ENCODE measurements at places on chromosomes 12 and 14.

- DNase-seq: no peak
Measured at GRCh38 chr14:42884100-42884499, 1277.4 kb downstream of the LRFN5 start.

- DNase-seq: peak; percentile 18
Measured at GRCh38 chr12:62191491-62192179, 68.6 kb upstream of the USP15 start.

DNA sequence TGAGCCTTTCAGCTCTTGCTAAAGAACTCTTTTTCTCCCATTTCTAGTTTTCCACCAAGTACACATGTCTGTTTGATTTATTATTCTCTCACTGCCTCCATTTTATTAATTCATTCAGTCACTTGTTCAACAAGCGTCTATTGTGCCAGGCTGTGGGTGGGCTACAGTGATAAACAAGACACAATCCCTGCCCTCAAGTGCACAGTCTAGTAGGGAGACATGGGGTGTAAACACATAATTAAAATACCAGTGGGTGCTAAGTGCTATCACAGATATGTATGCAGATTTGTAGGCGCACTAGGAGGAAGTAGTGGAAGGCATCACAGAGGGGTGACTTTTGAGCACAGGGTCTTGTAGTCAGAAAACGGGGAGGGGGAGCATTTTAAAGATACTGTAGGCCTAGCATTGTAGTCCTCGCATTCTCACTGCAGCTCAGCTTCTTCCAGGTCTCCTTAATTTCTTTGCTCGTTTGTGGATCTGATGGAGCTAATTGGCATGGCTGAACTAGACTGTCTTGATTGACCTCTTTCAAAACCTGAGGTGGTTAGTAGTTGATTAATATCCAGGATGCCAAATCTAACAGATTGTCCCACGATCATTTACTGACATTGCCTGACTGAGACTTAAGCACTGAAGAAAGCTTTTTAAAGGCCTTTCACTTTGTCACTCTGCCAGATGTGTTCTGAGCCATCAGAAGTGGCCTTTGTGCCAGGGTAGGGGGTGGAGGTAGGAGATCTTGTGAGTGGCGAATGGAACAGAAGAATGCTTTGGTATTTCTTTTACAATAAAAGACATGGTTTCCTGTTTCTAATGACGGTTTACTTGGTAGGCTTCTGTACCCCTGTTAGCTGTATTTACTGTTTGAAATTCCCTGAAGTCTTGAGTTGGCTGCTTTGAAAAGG is 116.9 kb downstream of the DIP2B start:
- no peak for DNase-seq

- DNase-seq: no peak
Measured at GRCh38 chr12:44053549-44054127, 217.8 kb downstream of the TMEM117 start.

GRCh38 chr12:102513272-102513671 is 32.9 kb upstream of the IGF1 start:
- DNase-seq: no peak

DNA sequence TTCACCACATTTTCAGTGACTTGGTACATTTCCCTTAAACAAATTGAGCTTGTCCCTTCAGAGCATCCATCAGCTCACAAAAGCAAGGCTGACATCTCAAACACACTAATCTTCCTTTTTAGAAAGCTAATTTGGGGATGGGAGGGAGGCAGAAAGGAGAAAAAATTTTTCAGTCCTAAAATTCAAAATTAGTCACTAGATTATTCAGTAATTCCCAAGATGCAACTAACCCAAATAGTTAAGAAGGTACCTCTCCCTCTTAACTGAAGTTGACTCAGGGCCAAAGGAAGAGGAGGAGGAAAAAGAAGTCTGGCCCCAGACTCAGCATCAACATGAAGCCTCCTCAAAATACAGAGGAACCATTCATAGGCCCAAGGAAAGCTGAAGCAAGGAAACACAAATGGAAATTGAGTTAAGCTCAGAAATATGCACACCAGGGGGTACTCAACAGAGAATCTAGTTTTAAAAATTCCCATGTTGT is 21.7 kb downstream of the CBX5 start:
- no peak for DNase-seq

DNA sequence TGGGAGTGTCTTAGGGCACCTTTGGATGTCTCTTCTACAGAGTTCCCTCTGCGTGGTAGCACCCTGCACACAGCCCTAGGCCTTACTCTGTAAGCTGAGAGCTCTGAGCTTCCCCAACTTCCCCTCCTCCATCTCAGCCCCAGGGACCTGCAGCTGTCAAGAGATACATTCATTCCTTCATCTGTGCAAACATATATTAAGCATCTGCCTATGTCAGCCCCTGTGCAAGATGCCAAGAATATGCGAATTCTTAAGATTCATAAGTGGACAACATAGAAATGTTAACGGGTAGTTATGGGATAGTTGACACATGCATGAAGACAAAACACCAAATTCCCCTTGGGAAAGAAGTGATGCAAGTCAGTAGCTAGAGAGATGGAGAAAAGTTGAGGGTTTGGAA is 190.8 kb downstream of the SLC41A2 start:
- DNase-seq: no peak

GRCh38 chr12:78004249-78005093 is 173.8 kb downstream of the NAV3 start:
- DNase-seq: no peak

- no peak for DNase-seq
Measured at GRCh38 chr12:32303174-32303549, 96.2 kb upstream of the FGD4 start.

GRCh38 chr12:32891526-32891925 is 5.1 kb downstream of the PKP2 start:
- no peak for DNase-seq

- DNase-seq: no peak
Measured at GRCh38 chr12:121515615-121516014, 65.2 kb downstream of the KDM2B start.

GRCh38 chr12:32906399-32907165 is 10.0 kb upstream of the PKP2 start:
- no peak for DNase-seq

DNA sequence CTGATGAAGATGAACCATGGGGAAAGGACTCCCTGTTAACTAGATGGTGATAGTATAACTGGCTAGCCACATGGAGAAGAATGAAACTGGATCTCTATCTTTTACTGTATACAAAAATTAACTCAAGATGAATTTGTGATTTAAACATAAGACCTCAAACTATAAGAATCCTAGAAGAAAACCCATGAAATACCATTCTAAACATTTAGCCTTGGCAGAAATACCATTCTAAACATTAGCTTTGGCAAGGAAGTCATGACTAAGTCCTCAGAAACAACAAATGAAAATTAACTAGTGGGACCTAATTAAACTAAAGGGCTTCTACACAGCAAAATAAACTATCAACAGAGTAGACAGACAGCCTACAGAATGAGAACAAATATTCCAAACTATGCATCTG is 28.4 kb upstream of the NOVA1 start:
- DNase-seq: no peak

DNA sequence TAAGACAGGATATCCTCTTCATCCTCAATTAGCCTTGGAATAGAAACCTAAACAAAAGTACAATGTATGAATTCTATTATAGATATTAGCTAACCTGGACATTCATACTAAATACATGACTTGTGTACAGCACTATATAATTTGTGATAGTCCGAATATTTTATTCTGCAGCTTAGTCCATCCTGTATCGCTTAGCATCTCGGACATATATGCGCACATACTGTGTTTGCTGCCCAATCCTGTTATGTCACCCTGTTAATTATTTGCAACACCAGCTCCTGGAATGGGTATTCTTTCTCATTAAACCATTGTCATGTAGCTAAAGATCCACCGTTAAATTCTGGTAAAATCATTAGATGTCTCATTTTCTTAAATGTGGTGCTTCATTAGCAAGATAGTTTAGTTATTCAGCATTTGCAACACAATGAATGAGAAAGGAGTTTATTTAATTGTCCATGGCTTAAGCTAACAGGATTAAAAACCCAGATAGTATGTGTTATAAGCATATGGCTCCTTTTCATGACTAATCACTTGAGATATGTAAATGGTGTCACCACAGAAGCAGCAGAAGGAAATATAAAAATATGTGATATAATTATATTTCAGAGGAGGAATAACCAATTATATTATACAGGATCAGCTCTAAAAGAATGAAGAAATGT is 156.0 kb upstream of the ARHGAP5 start:
- no peak for DNase-seq

DNA sequence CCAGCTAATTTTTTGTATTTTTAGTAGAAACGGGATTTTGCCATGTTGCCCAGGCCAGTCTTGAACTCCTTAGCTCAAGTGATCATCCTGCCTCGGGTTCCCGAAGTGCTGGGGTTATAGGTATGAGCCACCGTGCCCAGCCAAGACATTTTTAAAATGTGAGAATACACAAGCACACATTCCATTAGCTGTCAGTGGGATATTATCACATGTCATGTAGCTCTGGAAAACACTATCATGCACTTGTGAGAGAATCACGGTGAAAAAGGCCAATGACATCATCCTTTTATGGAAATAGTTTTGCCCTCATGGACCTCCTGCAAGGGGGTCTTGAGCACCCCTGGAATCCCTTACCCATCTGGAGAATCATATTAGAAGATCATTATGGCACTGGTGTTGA is 28.3 kb downstream of the ERC1 start:
- DNase-seq: no peak

DNA sequence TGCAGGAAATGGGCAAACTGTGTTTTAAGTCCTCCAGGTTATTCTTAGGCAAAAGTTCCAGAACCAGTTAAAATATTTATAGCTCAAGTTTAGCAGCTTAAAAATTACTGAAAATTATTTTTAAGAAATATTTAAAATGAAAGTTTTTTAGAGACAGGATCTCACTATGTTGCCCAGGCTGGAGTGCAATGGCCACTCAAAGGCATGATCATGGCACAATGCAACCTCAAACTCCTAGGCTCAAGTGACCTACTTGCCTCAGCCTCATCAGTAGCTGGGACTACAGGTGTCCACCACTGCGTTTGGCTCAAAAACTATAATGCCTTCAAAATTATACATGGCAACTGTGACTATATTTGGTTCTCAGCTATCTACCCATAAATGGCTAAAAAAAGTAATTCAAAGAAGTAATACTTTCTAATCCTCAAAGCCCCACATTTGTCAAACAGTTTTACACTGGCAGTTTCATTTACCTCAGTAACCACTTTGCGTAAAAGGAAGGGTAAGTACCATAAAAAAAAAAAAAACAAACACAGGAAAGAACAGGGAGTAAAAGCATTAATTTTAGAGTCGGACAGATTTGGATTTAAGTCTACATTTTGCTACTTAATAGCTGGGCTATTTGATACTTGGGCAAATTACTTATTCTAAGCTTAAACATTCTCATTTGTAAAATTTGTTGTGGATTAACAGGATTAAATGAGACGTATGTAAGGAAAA is 9.2 kb downstream of the KLHL28 start:
- DNase-seq: no peak
